ENCODE measurements at places on chromosomes 5 and 9.

- DNase-seq, result no peak
Measured at GRCh38 chr5:172641359-172642050, 442 bp downstream of the NEURL1B start.

DNA sequence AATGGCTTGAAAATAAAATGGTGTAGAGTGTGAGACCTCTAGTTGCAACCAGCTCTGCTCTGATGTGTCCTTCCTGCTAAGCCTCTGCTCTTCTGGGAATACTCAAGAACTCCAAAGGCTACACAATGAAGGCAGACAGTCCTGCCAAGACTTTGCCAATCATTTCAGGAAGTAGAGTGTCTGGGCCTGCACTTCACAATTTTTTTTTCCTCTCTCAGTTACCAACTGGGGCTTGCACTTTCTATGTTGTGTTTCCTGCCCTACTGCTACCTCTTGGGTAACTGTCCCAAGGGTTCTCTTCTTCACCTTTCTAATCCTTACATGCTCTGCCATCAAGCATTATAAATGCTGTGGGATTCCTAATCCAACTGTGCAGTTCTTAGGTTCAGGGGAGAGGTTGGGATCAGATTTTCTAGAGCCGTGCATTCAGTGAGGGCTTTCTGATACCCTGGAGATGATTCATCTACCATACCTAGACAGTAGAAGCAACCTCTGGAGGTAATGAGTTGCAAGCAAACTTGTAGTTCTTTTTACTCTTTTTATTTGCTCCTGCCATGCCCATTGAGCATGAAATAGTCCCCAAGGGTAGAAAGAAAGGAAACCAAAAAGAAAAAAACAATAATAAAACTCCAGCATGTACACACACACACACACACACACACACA, 365.9 kb downstream of the MLLT3 start:
- no peak for DNase-seq

DNA sequence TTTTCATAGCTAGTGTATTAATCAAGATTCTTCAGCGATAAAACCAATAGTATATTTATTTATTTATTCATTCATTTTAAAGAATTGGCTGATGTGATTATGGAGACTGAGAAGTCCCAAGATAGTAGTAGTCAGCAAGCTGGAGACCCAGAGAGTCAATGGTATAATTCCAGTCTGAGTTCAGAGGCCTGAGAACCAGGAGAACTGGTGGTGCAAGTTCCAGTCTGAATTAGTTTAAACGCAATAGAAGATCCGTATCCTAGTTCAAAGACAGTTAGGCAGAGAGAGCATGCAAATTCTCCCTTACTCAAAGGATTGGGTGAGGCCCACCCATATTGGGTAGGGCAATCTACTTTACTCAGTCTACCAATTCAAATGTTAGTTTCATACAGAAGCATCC, 364.2 kb upstream of the RPS23 start:
- DNase-seq, result no peak

DNA sequence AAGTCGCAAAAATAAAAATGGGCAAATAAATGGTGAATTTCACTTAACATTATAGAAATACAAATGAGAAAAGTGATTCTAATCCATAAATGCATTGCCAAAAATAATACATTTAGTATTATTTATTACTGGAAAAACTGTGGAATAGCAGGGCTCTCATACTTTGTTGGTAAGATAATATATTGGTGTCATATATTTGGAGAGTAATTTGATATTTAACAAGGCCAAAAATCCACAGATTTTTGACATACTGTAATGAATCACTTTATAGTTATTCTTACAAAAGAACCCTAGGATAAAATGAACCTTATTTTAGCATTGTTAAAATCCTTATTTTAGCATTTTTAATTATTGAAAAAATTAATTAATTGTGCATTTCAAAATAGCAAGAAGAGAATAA, 397.2 kb upstream of the DAB2 start:
- no peak for DNase-seq

DNA sequence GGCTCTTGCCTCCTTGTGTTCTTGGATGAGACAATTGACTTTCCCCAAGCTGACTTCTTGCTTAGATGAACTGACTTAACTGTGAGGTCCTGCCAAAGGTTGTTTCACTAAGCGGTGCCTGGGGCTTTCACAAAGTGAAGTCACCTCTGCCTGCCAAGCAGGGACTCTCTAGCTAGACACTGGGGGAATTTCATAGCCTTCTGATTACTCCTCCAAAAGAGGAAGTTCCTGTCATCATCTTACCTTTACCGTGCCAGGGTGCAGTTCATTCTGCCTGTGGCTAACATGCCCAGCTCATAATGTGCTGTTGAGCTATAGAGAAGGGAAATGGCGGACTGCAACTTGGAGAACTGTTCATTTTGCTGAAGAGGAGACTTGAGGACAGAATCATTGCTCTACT, 472.0 kb upstream of the WWC1 start:
- DNase-seq, result no peak

GRCh38 chr5:74272831-74273451, 367.6 kb downstream of the ENC1 start:
- no peak for DNase-seq

DNA sequence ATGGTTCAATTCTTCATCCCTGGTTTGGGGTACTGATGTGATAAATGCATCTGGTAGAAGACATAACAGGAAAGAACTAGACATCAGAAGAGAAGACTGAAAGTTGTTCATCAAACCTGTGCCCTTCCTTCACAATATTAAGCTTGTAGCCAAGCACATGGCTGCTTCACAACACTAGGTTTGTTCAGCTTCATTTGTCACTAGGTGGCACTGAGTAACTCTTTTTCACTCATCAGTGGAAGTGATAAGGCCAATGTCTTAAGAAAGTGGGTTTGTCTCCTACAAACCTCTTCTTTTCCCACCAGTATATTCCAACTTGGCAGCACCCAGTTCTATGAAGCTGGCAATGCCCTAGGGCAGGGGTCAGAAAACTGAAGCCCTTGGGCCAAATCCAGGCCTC, 26.9 kb downstream of the ZNF484 start:
- no peak for DNase-seq

- no peak for DNase-seq
Measured at GRCh38 chr5:35938568-35939227, at the start of gene CAPSL. CAPSL (minus strand) TSS chr5:35938622; CDS start chr5:35921120, 17,502 bp downstream.

GRCh38 chr9:116308076-116308475, 154.5 kb downstream of the PAPPA start:
- no peak for DNase-seq

DNA sequence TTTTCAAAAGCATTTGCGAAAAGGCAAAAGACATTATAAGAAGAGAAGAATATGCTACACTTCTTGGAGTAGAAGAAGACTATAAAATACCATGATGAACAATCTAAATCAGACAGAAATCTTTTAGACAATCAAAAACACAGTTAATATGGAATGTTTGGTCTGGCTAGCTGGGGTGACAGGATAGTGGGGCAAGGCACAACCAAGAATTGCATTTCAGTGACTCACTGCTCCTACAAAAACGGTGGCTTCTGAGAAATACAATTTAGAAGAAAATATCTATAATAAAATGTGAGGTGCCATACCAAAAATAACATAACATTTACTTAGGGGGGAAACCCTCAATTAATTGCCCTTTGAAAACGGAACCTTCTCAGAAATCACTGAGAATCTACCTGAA, 363.4 kb downstream of the NPR3 start:
- no peak for DNase-seq

DNA sequence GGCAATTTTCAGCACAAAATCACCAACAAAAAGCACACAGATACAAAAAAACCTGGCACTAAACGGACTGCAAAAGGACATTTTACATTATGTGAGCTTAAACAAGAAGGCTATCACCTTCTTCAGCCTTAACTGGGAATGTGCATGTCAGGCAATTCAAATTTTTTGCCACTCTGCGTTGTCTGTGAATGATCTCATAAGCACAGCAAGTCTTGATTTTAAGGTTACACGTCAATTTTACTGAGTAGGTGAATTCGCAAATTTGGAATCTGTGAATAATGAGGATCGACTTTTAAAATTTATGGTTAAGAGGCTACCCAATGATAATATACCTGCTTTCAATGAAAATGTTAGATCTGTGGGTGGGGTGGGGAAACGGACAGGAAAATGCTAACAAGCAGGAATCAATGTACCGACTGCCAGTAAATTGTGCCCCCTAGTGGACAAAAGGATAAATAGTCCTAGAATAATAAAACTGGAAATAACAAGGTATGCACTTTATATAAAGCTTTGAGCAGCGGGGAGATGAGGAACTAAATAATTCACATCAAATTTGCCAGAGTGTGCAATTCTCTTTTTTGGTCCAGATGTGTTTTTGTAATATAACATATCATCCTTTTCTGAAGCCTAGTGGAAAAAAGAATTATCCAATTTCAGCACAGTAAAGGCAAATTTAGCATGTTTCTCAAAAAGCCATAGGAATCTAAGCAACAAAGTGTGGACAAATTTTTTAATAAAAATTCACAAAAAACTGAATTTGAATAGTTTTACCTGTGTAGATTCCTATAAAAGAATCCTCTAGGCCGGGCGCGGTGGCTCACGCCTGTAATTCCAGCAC, 20.5 kb downstream of the EQTN start:
- DNase-seq, result peak; percentile 1

DNA sequence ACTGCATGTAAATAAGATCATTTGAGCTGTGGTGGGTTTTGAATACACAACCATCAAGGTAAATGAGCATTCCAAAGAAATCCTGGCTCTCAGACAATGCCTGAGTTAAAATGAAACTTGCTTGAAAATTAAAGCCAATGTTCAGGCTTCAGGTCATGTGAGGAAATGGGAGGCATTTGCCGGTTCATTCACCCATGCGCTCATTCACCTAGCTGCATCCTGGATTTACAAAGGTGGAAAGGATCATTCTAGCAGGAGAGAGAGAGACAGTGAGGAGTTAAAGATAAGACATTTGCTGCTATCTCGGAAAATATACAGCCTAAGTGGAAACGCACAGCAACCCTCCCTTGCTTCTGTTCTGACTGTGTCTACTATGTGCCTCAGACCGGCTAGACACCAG, 143.8 kb upstream of the KLF4 start:
- DNase-seq, result no peak

GRCh38 chr9:38445154-38446043, 21.1 kb upstream of the IGFBPL1 start:
- no peak for DNase-seq

DNA sequence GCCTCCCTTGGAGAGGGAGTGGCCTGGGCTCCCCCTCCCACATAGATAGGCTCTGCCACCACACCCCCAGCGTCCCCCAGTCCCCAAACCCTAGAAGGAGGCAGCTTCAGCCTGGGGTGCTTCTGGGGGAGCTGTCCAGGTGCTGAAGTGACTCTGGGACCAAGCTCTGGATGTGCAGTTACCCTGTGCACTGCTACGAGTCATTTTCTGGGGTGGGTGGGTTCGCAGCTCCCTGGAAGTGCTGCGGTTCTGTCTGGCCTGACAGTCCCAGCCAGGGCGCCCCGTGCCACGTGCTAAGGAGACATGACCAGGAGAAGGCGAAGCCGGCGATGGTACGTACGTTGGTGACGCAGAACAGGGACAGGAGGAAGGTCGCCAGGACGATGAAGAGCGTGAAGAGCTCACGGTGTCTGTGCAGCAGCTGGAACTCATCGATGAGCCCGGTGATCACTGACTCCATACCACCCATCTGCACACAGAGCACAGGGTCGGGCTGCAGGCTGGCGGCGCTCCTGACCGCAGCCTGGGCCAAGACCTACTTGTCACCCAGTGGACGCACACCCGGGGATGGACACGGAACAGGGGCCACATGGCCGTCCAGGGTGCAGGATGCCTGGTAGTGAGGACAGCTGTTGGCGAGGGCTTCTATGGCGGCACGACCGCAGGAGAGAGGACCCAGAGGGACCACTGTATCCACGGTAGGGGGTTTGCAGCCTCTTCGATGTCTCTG, 35.7 kb downstream of the SLC6A3 start:
- no peak for DNase-seq

- no peak for DNase-seq
Measured at GRCh38 chr5:147361441-147362175, 126.8 kb downstream of the STK32A start.

DNA sequence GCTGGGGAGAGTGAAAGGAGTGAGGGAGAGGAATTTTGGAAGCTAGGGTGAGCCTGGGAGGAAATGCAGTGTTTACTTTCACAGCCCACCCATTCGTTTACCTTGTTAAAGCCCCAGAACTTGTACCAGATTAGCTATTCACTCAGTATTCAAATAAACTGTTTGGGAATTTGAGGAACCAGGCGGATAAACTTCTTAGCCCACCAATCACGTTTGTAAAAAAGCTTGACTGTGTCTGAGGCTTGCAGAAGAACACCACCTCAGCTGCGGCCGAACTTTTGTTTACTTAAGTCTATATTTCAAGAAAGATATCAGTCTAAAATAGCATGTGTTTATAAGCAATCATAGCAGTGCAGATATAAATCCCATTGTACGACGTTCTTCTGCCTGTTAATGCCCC, 5.2 kb upstream of the TLE1 start:
- no peak for DNase-seq

DNA sequence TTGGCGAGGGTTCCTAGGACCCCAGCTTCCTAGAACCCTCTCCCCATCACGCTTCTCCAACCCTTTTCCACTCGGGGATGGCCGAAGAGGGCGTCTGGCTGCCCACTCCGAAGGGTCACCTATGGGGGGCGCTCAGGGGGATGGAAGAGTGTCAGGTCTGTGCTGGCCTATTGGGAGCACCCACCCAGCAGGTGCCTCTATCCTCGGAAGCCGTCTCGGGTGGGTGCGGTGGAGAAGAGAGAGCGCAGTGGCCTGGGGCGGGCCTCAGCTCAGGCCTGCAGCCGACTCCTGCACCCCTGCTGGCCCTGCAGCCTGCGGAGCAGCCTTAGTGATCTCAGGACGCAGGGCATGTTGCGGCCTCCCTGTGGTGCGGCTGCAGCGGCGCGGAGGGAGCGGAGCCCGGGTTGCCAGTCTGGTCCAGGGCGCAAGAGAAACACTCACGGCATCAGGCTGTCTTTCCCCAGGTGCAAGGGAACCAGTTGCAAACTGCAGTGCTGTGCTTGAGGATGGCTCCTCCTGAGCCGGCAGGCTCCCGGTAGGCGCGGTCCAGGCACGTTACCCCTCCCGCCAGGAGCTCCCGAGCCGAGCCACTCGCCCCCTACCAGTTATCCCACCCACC, 1.5 kb upstream of the IRX2 start:
- no peak for DNase-seq

GRCh38 chr5:146301626-146302025, 37.0 kb upstream of the POU4F3 start:
- no peak for DNase-seq

- no peak for DNase-seq
Measured at GRCh38 chr9:567747-568305, 273.7 kb upstream of the DMRT1 start.

DNA sequence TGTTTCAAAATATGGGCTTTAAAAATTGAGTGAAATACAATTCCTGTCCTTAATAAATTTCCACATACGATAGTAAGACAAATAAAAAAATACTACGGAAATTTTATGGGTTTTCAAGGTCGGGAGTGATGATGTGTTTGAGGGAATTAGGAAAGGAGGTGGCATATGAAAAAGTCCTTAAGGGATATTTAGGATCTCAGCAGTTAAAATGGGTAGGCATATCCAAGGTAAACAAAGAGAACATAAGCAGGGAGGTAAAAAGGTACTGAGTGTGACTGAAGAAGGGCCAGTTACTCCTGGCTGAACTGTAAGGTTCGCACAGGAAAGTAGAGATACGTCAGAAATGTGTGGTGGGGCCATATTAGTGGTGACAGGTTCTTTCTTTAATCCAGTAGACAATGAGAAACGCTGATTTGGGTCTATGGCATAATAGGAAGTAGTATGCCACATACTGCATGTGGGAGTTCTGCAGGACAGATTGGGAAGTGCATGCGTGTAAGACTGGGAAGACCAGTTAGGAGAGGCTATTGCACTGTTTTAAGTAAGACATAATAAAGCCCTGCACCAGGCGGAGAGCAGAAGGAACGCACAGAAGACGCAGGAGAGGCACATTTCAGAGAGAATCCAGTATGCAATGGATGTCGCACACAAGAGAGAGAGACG, 937 bp upstream of the HMGCR start:
- no peak for DNase-seq

All from stimulated activated CD4-positive, alpha-beta T cell treated with anti-CD3 and anti-CD28 coated beads, Interleukin-4, amount 100 ng/mL, for 48 hours (primary cell).